Uterus (tissue), 4 donors: ENCODE measurements at places on chromosomes 1 and 21.

- no peak for DNase-seq
These were observed 6.4 kb downstream of the DMRTA2 start for GRCh38 chr1:50416553-50417453.

GRCh38 chr21:30223596-30223995 lies 7.7 kb upstream of the CLDN8 start:
- DNase-seq = no peak

- no peak for DNase-seq
These were observed 163.3 kb downstream of the NRIP1 start for GRCh38 chr21:14901482-14901958.

- DNase-seq = no peak
These were observed 4.8 kb upstream of the SLC26A9 start for GRCh38 chr1:205948039-205948438.

- peak; percentile 54 for DNase-seq
These were observed 563 bp upstream of the NFIA start for GRCh38 chr1:61081686-61082310.

DNA sequence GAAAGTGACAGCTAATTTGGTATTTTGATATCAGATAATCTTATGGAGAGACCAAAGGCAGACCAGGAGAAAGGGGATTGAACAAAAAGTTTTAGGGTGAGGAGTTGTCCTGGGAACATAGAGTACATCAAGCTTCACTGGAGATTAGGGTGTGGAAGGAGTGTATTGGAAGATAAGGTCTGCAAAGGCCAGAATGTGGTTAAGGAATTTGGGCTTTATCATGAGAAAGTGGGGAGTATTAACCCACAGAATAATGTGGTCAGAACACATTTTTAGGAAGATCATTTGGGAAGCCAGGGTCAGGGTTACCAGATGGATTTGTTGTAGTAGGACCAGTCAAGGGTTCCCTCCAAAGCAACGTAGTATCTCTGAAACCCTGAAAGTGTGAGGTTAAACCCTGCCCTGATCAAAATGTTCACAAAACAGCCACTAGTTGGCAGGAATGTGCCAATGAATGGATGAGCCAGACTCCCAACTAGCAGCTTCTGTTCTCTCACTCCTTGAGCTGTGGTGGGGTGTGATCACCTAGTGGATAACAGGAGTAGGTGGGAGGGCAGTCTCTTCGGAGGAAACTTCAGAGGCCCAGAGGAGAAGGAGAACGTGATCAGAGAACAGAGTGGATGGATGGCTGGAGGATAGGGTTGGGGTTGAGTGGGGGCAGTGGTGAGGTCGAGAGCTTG lies 35.8 kb downstream of the SLC2A1 start:
- no peak for DNase-seq

- DNase-seq = peak; percentile 95
These were observed 6.2 kb upstream of the ANKRD35 start for GRCh38 chr1:145891587-145892485.

- no peak for DNase-seq
These were observed 24.3 kb downstream of the UBE2Q1 start for GRCh38 chr1:154533952-154534844.

GRCh38 chr1:210690236-210690635 lies 361.5 kb downstream of the HHAT start:
- no peak for DNase-seq

GRCh38 chr1:106043971-106044370 lies 1012.5 kb upstream of the PRMT6 start:
- no peak for DNase-seq

DNA sequence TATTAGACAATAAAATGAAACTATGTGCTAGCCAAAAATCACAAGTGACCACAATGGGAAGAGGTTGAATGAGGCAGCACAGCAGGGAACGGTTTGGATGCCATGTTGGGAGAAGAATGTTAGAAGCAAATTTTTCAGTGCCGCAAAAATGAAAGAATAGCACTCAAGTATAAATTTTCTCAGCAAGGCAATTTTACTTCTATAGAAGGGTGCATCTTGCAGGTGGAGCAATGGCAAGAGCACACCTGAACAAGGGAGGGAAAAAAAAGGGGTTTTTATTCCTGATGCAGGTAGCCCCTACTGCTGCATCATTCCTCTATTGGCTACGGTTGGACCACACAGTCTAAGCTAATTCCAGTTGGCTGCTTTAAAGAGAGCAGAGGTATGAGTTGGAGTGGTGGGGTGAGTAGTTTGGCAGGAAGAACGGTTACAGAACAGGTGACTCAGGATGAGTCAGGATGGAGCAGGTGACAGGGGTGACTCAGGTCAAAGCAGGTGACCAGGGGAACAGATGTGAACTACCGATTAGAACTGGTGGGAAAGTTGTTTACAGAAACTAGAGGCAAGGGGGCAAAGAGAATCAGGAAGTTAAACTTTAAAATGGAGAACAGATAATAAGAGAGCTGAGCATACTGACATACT lies 301.1 kb upstream of the NRIP1 start:
- DNase-seq = no peak

DNA sequence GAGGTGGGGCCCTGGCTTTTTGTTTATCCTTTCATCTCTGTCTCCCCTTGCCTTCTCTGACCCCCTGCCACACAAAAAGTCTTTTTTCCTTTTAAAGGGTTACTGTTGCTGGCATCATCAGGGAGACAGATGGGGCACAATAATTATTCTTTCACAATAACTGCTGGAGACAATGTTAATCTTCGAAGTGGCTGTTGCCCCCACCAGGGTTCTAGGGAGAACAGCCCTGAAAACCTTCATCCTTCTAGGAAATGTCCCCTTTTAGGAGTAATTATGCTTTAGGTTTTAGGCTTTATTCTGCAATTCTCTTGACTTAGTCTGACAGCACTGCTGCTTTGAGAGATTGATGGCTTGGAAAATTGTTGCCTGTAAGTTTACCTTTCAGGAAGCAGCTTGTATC lies 150.0 kb downstream of the NOS1AP start:
- DNase-seq = no peak

- peak; percentile 82 for DNase-seq
These were observed 75.2 kb downstream of the MPZL1 start for GRCh38 chr1:167797015-167797414.

- no peak for DNase-seq
These were observed 4.2 kb downstream of the HHAT start for GRCh38 chr1:210332719-210333398.

- no peak for DNase-seq
These were observed 27.2 kb downstream of the VPS45 start for GRCh38 chr1:150094734-150095265.
